ENCODE measurements at places on chromosomes 1 and 21.

DNA sequence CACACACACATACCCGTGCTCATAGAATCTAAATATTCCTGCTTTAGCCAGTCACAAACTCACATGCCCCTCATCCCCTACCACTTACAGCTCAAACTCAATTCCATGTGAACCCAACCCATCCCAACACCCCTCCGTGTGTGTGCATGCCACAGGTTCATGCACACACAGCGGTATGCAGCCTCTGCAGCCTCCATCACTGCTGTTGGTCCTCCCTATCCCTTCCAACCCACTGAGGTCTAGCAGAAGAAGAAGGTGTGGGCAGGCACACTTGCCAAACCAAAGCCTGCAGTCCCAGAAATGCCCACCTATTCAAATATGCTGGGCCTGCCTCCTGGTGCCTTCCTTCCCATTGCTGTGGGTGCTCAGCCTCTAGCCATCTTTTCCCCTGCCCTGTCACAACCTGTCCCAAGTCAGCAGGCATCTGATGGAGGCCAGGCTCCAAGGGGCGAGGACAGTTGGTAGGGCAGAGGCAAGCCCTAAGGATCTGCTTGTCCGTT lies 26.2 kb downstream of the SLC2A1 start:
- DNase-seq, result no peak

GRCh38 chr1:99003581-99004253 lies 944 bp downstream of the PLPPR5 start:
- DNase-seq, result no peak

GRCh38 chr1:212916481-212917133 lies 33.7 kb upstream of the VASH2 start:
- DNase-seq, result peak; percentile 24

DNA sequence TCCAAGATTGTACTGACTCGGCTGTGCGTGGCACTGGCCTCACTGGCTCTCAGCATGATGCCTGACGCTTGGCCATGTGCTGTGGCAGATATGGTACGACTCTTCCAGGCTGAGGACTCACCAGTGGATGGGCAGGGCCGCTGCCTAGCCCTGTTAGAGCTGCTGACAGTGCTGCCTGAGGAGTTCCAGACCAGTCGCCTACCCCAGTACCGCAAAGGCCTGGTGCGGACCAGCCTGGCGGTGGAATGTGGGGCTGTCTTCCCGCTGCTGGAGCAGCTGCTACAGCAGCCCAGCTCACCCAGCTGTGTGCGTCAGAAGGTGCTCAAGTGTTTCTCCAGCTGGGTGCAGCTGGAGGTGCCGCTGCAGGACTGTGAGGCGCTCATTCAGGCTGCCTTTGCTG lies 2.9 kb downstream of the IPO13 start:
- DNase-seq, result peak; percentile 76

DNA sequence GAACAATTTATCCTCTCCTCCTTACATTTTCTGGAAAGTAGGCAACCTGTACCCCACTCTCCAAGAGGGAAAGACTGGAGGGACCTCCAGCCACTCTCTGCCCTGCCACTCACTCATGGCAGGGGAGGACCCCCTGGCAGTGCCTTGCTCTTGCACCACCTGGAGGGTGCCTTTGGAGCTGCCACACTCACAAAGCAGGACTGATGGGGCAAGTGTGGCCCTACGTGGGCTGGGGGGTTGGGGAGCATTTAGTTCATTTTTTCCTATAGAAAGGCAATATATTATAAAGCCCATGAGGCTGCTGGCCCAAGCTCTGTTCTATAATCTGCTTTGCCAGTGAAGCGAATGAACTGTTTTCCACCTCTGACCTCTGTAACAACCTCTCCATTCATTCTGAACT lies 50.3 kb downstream of the GPR161 start:
- DNase-seq, result no peak

DNA sequence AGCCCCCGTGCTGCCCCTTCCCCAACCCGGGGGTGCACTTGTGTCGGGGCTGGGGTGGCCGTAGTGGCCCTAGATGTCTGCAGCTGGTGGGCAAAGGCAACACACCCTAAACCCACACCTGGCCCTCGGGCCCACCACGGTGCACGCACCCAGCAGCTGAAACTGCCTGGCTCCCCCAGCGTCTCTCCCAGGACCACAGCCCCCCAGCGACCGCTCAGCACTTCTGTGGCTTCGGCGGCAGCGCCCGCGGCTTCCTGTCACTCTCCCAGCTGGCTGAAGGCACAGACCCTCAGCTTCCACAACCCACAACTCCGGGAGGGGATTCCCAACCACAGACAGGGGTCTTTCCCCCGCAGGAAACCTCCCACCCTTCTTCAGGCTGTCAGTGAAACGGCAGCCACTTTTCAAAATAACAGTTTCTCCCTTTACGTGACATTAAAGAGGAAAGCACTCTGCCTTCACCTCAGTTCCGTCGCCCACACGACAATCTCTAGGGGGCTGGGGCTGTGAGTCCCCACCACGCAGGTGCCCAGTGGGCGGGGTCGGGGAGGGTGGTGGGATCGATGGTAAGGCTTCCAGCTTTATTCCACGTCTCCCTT lies 40.7 kb upstream of the COL6A2 start:
- DNase-seq, result no peak

DNA sequence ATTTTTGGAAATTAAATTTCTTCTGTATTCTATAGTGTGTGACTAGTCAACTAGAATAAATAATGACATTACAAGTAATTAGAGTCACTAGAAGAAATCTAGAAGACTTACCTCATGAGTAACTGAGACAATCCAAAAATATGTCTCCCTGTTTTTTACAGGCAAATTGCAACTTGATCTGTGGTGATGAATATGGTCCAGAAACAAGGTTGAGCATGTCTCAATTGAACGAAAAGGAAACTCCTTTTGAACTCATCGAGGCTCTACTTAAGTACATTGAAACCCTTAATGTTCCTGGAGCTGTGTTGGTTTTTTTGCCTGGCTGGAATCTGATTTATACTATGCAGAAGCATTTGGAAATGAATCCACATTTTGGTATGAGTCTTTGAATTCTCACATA lies 36.7 kb downstream of the DHX9 start:
- no peak for DNase-seq

DNA sequence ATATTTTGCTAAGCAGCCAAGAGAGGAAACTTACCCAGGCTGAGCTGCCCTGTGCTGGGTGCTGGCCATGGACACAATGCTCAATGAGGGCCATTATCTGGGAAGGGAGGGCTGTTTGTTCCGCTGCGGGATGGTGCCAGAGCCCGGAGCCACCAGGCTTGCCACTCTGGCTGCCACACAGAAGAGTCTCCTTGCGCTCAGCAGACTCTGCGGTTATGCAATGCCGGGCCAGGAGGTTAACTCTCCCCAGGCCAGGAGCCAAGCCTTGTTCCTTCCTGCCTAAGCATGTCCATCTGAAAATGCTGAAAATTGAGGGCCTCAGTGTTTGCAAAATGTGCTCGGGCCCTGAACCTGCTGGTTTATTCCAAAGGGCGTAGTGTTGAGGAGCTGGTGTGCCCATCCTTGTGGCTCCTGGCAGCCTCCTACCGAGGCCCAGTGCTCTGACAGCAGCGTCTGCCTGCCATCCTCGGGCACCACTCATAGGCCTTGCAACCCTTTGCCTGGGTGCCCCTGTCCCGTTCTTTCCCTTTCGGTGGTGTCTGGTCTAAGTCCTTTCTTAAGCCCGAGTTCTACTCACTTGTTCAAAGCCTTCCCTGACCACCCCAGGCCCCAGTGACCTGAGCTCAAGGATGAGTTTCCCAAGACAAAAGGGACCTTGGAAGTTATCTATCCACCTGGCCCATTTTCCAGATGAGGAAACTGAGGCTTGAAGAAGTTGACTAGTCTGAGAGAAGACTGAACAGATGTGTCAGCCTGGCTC lies 133.8 kb upstream of the EDN2 start:
- DNase-seq, result peak; percentile 93

DNA sequence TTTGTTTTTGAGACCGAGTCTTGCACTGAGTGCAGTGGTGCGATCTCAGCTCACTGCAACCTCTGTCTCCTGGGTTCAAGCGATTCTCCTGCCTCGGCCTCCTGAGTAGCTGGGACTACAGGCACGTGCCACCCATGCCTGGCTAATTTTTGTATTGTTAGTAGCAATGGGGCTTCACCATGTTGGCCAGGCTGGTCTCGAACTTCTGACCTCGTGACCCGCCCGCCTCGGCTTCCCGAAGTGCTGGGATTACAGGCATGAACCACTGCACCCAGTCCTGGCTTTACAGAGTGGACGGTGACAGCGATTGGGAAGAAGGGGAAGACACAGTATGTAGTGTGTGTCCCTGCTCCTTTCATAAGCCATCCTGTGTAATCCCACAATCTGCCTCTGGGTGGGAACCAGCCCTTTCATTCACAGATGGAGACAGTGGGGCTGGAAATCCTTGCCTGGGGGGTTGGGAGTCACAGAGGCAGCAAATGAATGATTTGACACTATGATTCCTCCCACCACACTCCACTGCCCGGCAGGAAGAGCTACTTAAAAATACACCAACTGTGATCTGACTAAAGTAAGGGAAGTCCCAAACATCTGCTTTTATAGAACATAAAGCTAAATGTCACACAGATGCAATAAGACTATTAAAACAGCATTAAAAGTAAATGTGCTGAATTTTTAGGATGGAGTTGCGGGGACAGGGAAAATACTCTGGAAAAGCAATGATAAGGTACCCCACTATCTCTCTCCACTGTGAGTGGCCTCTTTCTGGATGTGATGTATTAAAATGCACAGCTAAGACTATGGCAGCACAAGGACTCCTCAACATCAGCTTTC lies 4.5 kb downstream of the PARP1 start:
- DNase-seq, result peak; percentile 21

DNA sequence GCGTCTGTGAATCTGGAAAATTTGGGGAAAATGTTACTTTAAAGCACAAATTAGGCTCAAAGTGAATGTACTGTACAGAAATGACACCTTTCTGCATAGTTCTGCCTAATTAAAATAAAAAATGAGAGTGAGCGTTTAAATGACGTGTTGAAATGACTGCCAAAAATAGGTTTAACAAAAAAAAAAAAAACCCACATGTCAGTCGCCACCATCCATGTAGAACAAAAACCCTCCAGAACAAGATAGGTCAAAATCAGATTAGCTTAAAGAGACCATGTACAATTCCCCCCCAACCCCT lies 745 bp downstream of the PARP1 start:
- DNase-seq, result no peak

DNA sequence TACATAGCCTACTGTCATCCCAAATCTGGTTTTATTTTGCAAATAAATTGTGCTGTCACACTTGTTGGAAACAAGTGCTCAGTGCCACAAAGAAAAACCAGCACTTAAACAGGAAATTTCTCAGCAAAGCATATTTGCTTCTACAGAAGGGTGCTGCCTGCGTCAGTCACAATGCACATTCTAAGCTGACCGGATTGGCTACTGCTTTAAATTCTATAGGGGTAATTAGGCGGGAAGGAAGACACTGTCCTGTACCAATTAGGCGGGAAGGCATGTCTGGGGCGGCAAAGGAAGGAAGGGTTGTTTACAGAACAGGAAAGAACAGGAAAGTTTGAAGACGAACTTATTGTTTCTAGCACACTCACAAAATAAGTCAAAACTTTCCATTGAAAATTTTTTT lies 2.8 kb downstream of the IFI16 start:
- DNase-seq, result peak; percentile 30

- DNase-seq, result peak; percentile 88
Measured at GRCh38 chr1:38735651-38736161, 123.9 kb downstream of the RRAGC start.

- DNase-seq, result no peak
Measured at GRCh38 chr1:28161751-28162150, 14.7 kb downstream of the PTAFR start.

GRCh38 chr1:16422041-16422440 lies 15.2 kb downstream of the SPATA21 start:
- no peak for DNase-seq

GRCh38 chr1:169941982-169942830 lies 48.5 kb upstream of the SCYL3 start:
- peak; percentile 59 for DNase-seq

DNA sequence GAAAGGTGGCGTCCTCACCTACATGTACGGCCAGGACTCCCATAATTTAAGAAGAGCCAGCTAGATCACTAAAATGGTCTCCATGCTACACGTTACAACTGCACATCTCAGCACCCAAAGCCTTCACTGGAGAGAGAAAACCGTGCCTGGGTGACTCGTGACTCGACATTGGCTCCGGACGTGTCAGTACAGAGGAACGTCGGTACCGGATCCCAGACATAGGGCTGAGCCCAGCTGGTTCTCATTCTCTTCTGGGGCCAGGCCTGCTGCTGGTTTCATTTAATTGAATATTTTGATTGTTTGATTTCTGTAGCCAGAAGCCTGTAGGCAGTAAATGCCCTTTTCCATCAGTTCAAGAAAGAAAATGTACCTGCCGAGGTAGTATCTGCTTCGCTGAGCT lies 93.1 kb downstream of the HHIPL2 start:
- no peak for DNase-seq

DNA sequence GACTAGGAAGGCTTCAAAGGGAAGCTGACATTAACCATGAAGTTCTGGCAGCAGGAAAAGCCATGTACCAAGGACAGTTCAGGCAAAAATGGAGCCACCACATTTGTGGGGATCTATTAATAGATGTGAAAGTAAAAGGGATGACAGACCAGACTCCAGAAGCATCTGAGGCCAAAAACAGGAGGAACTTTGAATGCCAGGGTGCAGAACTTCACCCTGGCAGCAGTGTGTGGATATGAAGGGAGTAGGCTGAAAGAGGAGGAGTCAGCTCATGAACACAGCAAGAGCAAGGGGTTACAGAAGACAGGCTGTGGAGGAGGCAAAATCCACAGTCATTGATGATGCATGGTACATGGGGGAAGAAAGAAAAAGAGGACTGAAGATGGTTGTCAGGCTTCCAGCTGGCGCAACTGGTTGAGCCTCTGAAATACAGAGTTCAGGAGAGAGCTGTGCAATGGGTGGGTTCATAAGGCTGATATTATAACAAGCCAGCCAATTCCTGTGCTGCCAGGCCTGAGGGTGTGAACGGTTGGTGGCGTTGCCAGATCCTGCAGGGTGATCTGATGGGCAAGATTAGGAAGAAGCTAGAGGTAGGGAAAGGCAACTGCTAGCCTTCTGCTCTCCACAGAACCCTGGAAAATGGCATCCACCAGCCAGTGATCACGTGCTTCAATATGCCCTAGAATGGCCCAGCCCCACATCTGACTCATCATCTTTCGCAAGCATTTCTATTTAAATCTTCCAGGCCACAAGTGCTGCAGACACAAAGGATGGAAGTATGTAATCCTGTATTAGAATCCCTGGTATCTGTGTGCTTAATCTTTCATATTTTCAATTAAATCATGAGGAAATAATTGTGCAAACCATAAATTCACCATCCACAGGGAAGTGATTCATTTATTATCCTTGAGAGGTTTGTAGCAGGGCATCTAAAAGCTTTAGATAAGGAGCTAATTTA lies 81.9 kb downstream of the SLC25A24 start:
- DNase-seq, result peak; percentile 50

Data from fibroblast of villous mesenchyme (primary cell).